HS-27A (cell line): ENCODE measurements at places on chromosomes 16 and 17.

- peak; percentile 23 for DNase-seq
These were observed 55.5 kb downstream of the SYT17 start for GRCh38 chr16:19223235-19224170.

DNA sequence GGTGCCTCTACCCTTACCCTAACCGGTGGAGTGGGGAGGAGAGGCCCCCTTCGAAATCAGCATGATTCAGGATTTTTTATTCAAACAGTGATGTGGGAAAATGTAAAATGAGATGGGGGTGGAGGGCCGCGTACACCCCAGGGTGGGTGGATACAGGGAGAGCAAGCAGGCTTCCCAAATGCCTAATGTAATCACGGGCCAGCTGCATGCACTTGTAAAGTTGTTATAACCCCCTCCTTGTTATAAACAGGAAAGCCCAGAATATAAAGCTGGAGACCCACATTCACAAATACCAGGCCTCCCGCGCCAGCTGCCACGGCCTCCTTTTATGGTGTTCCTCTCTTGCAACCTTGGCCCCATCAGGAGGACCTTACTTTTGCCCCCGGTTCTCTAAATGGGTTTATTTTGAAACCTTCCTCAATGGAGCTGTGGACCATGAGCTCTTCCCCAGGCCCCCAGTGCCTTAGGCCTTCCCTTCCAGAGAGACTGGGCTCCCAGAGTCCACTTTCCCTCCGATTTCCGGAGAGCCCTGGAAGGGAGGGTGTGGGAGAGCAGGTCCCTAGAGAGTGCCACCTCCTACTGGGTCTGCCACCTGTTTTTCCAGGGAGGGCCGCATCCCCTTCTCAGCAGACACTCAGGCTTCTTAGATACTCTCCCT, 906 bp upstream of the FOXL1 start:
- no peak for DNase-seq

DNA sequence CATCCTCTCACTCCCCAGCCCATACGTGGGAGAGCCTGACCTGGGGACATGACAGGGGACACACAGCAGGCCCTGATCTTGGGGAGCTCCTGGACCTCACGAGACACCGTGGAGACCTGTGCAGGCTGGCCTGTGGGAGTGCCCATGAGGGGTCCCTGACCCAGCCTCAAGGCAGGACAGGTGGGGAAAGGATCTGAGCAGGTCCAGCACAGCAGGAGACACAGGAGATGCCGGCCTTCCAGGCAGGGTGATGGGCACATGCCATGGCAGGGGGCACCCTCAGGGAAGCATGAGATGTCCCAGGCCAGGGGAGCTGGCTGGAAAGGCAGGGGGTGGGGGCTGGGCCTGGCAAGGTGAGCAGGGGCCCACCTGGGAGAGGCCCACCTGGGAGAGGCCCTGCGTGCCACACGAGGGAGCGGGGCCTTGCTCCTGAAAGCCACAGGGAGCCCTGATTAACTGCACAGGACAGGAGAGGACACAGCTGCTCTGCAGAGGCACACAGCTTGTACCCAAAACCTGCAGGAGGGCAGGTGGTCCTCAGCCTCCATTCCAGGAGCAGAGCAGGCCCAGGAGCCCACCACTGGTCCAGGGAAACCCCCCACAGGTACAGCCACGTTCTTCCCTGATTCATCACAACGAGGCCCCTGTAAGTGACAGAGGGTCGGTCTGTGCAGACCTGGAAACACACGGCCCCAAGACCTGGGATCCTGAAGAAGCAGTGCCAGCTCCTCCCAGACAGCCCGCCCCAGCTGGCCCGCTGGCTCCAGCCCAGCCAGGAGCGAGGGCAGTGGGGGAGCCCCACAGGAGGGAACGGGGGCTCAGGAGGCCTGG, 26.6 kb upstream of the KRT17 start:
- DNase-seq: no peak

DNA sequence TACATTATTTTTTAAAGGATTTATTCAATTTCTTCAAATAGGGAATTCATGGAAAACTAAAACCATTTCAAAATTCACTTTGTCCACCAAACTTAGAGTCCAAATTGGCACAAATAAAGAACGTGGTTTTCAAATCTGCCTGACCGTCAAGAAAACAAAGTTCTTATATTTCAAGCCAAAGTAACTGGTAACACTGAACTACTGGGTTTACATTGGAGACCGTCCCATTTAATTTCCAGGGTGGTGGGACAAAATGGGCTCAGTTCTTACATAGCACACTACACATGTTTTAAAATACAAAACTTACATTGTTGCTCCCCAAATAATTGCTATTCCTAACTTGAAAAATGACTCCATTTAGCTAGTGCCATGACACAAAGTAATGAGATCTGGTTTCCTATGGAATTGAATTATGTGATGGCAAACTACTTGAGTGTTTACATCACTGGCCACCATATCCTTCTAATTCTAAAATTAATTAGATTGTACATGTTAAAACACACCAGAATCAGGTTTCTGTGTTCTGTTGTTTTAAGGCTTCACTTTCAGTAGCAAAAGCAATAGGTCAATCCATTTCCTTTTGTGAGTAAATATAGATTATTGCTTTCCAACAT, 6.5 kb downstream of the PSME3IP1 start:
- DNase-seq: no peak

DNA sequence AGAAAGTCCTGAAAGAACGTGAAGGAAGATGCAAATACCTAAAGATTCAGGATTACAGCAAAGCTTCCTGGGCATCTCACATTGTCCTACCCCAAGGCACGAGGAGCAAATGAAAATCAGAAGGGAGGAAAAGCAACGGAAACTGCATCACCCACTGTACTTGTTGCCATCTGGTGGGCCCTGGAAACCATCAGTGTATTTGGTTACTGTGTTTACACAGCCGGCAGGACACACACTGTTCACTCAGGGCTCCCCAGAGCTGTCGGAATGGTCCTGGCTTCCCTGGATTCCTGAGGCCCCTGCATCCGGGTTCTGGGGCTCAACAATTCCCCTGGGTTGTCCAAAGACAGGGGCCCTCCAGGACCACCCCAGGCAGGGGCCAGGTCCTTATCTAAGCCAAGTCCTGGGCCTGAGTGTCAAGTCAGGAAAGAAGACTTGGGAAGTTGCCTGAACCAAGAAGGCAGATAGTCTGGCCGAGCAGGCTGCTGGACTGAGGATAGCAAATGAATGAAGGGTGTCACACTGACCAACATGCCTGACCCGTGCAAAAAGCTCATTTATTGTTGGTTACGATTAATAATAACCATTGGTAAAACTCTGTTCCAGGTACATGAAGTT, 52.8 kb downstream of the SOX9 start:
- no peak for DNase-seq

DNA sequence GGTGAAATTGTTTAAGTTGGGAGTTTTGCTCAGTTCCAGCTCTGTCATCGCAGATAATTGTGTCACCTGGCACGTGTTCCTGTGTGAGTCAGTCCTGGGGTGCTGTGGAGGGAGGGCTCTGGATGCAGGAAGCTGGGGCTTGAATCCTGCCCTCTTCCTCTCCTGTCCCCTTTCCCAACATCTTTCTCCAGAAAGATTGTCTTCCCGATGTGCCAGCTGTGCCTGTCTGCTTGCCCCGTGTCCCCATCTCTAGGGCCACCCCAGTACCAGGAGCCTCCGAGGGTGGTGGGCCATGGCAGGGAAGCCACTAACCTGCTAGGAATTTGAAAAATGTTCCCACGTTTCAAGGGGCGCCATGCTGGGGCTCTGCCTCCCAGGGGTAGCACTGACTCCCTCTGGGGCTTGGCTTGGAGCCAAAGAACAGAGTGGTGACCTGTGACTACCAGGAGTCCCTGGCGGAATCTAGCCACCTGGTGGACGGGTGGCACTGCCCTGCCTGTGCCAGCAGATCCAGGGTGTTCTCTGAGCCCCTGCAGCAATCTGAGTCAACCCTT, 198.1 kb downstream of the ENGASE start:
- no peak for DNase-seq

DNA sequence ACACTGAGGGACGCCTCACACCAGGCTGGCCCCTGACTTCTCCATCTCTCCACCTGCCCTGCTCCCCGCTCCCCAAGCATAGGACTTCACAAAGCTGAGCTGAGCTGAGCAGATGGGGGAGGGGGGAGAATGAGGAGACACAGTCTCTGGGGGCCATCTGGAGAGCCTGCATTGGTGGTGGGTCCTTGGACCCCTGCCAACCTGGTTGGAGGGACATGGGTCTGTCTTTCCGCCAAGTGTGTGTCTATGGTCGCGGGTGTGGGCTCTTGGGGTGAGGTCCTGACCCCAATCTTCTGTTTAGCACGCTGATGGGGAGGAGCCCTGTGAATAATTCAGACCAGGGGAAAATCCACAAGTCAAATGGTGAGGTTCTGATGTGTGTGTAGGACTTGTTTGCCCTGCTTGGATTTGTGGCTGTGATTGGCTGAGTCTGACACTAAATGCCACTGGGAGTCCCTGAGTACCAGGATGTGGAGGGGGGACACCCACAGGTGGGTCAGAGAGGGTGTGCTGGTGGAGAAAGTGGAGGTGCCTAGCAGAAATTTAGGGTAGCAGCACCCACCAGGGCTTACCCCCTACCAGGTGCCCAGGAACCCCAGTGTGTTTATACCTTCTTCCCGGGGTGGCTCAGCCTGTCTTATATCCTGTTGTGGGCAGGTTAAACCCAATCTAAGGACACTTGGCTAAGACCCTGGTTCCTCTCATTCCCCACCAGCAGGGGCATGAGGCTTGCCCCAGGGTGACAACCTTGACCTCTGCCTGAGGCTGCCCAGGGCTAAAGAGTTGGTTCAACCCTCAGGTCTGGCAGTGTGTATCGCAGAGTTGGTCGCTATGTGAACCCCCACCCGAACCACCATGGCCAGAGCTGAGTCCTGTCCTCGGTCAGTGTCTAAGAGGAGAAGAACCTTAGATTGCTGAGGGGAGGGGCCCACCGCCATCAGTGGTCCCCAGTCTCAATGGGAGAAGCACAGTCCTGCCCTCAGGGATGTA, 2.1 kb downstream of the FMNL1 start:
- DNase-seq: no peak

DNA sequence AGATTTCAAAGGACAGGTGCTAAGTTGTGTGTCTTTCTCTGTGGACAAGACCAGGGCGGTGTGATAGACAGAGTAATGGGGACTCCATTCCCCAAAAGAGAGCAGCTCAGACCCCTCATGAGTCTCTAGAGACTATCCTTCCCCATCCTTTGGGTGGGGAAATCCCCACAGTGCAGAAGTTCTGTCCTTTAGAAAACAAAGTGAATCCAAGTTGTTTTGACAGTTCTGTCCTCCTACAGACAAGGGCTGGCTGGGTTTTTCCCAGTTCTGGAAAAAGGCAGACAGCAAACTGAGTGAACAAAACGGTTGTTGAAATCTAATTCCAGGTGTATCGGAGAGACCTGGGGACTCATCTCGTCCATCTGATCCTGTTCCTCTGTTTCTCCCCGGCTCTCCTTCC, 11.0 kb upstream of the HAS3 start:
- DNase-seq: no peak

DNA sequence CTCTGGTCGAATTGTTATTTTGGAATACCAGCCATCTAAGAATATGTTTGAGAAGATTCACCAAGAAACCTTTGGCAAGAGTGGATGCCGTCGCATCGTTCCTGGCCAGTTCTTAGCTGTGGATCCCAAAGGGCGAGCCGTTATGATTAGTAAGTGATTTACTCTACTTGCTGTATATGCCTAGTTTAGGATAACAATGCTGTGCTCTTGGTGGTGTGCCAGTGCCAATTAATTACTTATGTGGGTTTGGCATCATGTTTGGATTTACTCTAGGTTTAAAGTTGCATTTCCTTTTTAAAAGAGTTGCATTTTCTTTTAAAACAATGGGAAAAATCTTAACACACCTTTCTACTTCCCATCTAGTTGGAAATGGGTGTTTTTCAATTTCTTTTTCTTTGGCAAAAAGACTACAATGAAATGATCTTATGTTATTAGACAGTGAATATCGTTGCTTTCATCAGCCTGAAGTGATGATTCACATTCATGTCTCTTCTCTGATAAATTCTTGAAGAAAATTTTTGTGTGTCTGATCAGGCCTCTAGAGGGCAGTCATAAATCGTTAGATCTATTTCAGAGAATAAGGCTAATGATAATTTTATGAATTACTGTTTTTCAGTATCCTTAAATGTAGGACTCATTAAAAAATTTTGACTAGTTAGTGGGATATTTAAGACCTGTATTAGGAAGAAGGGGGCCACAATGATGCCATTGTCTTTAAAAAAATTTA, 5.6 kb downstream of the SF3B3 start:
- DNase-seq: no peak

DNA sequence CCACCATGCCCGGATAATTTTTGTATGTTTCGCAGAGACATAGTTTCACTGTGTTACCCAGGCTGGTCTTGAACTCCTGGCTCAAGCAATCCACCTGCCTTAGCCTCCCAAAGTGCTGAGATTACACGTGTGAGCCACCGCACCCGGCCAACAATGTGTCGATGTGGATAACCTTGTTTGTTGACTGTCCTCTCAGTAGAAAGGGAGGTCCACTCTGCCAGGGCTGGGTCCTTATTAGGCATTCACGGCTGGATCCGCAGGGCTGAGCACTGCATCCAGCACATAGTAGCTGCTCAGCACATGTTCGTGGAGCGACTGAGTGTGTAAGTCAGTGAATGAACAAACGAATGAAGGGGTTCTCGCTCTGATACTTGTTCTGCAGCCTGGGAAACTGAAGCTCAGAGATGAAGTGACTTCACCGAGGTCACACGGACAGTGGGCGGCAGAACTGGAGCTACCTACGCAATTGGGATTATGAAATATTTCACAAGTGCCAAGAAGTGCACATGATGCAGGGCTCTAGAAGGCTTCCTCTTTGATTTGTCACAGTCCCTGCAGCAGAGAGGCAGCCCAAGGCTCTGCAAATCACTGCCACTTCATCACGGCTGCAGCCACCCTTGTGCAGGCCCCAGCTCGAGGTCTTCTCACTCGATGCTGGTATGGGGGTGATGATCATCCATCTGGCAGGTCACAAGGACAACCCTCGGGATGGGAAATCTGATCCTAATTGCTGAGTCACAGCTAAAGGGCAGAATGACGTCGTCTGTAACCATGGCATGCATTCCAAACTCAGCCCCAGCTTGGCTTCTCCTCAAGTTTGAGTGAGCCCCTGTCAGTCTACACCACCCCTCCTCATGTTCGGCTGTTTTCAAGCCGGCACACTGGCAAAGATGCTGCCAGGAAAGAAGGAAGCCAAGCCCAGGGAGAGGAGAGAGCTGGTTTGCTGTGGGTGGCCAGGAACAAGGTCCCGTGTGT, 28.0 kb upstream of the SNN start:
- DNase-seq: peak; percentile 82

DNA sequence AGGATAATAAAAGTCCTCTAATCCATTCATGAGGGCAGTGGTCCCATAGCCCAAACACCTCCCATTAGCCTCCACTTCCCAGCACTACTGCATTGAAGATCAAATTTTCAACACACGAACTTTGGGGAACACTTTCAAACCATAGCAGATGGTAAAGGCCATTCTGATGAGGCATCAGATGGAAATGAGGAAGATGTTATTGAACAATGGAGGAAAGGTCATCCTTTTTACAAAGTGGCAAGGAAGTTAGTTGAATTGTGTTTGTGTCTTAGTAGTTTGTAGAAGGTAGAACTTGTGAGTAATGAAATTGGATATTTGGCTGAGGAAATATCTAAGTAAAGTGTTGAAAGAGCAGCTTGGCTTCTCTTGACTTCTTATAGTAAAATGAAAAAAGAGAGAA, 93.3 kb upstream of the NLRP1 start:
- DNase-seq: no peak

- DNase-seq: no peak
These were observed 22.3 kb upstream of the CNOT1 start for GRCh38 chr16:58651965-58652348.

GRCh38 chr17:80367503-80367902, 47.5 kb upstream of the ENDOV start:
- DNase-seq: no peak

GRCh38 chr16:77344341-77344740, 90.5 kb downstream of the ADAMTS18 start:
- DNase-seq: no peak
